ENCODE measurements at places on chromosomes 16 and 17. TPM values are rescaled to one million over a fixed set of nuclear protein-coding genes. Genes with fewer than 3 reads are reported as not detected.

The PRDM7 gene
- not detected for total RNA-seq

- peaks cover 13% of the 10 kb centered on the region for H3K4me1 ChIP-seq
- no peak overlapping the region for H3K27ac ChIP-seq
- H3K27me3 ChIP-seq: no peaks in the 10 kb centered on the region
- no peak overlapping the region for H3K4me3 ChIP-seq
- H3K36me3 ChIP-seq: no peaks in the 10 kb centered on the region
Measured at GRCh38 chr17:18161207-18162145, 22.2 kb upstream of the ALKBH5 start.

The OTOA gene
- total RNA-seq: not detected

DNA sequence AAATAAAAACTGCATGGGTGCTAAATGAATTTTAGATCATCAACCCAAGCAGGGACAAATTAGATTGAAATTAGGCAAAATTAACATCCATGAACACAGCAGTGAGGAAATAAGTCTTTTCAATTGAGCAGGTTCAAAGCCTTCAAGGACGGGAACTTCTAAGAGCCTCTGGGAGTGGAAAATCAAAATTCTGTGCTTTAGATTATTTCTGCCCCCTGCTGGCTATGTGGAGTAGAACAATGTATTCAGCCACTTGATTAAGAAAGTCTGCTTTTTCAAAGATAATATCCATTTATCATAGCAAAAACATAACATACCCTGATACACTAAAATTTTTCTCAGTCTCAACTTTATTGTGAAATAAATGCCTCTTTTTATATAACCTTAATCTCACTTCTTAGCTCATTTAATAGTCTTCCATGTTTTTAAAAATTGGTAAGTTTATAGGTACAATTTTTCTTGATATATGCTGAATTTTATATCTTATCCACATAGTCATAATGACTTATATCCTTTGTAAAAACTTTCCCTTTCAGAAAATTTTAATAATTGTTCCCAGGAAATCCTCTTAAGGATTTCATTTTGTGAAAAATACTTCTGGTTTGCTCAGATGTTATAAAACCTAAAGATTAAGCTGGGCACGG lies 28.1 kb upstream of the NOL11 start:
- H3K27ac ChIP-seq: no peak overlapping the region
- no peaks in the 10 kb centered on the region for H3K4me1 ChIP-seq
- no peaks in the 10 kb centered on the region for H3K27me3 ChIP-seq

The PYDC1 gene
- total RNA-seq: not detected

DNA sequence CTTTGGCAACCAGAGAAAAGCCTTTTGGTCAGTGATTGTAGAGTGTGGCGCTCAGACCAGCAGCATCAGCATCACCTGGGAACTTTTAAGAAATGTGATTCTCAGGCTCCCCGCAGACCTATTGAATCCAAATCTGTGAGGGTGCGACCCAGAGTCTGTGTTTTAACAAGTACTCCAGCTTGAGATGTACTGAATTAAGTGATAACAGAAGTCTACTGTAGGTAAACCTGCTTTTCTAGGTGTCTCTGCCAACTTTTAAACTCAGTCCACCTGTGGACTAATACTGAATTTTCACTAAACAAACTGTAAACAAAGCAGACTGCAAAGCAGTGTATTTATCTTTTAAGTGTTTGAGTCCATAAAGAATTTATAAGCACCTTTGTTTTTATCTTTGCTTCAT lies 43.6 kb downstream of the NUP93 start:
- no peak overlapping the region for H3K27ac ChIP-seq
- no peak overlapping the region for H3K4me3 ChIP-seq
- H3K4me1 ChIP-seq: no peaks in the 10 kb centered on the region
- H3K36me3 ChIP-seq: no peaks in the 10 kb centered on the region
- no peaks in the 10 kb centered on the region for H3K27me3 ChIP-seq
